Activated CD4-positive, alpha-beta T cell treated with anti-CD3 and anti-CD28 coated beads for 24 hours (primary cell): ENCODE measurements at places on chromosomes 3 and 15.

GRCh38 chr15:90789462-90789861 is 72.3 kb downstream of the BLM start:
- no peak for DNase-seq

- no peak for DNase-seq
These were observed 184.5 kb upstream of the ADAMTS9 start for GRCh38 chr3:64872345-64872744.

DNA sequence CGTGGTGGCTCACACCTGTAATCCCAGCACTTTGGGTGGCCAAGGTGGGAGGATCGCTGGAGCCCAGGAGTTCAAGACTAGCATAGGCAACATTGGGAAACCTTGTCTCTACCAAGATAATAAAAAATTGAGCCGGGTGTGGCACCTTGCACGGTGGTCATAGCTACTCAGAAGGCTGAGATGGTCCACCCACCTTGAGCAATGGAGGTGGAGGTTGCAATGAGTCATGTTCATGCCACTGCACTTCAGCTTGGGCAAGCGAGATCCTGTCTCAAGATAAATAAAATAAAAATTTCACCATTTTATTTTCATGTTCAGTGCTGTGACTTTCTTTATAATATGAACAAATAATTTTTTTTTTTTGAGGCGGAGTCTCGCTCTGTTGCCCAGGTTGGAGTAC is 12.5 kb downstream of the MAPK6 start:
- no peak for DNase-seq

- DNase-seq: no peak
These were observed 19.8 kb upstream of the ARNT2 start for GRCh38 chr15:80384432-80384831.

DNA sequence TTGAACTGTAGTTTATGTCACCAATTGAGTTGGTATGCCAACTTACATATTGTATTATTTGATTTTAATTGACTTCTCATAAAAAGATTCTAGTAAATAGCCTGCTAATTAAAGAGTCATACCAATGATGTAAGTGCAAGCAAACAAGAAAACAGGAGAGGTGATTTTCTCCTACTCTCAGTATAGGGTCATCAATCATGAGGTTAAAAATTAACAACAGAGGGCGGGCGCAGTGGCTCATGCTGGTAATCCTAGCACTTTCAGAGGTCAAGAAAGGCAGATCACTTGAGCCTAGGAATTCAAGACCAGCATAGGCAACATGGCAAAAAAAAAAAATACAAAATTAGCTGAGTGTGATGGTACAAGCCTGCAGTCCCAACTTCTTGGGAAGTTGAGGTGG is 108.7 kb downstream of the MYO9A start:
- DNase-seq: no peak

- no peak for DNase-seq
These were observed 52.8 kb downstream of the CDIN1 start for GRCh38 chr15:36632226-36632625.

DNA sequence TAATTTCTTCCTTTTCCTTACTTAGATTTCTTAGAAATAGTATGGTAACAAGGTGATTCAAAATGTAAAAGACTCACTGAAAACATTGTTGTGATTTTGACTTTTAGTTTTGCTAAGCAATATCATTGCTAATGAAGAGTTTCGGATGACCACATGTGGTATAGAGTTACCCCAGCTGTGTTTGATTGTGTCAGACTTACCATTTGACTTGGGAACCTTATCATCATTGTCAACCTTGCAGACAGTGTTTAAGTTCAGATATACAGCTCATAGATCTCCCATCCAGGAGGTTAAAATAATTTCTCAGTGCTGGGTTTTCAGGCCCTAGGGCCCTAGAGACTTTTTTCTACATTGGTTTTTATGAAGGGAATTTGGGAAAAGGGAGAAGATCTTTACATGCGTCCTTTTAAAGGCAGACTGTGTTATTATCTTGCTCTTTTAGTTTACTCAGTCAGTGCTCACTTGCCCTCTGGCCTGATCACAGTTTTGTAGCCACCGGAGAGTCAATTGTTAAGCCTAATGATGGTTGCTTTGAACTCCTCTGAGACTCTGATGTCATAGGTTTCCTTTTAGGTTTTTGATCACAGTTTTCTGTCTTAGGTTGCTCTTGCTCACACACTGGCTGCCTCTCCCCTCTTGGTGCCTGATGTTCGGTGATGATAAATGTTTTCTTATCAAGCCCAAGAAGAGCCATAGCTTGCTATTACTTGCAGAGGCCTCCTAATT is 133.5 kb upstream of the ZPLD1 start:
- no peak for DNase-seq

DNA sequence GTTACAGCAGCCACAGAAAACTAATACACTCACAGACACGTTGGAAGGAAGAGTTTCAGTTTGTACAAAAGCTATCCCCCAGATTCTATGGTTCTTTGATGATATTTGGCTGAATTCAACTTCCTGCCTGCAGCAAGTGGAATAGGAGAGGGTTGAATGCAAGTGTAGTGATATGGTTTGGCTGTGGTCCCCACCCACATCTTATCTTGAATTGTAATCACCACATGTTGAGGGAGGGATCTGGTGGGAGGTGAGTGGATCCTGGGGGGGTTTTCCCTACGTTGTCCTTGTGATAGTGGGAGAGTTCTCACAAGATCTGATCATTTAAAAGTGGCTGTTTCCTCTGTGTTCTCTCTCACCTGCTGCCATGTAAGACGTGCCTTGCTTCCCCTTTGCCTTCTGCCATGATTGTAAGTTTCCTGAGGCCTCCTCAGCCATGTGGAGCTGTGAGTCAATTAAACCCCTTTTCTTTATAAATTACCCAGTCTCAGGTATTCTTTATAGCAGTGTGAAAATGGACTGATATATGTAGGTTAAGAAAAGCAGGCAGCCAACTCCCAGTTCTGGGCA is 29.8 kb downstream of the NMNAT3 start:
- no peak for DNase-seq

- no peak for DNase-seq
These were observed 43.1 kb upstream of the NMD3 start for GRCh38 chr3:161177991-161178390.

GRCh38 chr3:101849714-101850245 is 466 bp downstream of the NFKBIZ start:
- DNase-seq: peak; percentile 35

GRCh38 chr3:193313061-193313958 is 65.2 kb downstream of the ATP13A5 start:
- no peak for DNase-seq

- DNase-seq: no peak
These were observed 367.7 kb downstream of the CGGBP1 start for GRCh38 chr3:87691109-87691508.

GRCh38 chr15:65333148-65333820 is 28.8 kb downstream of the RNU5B-1 start:
- DNase-seq: no peak

GRCh38 chr3:32240159-32240545 is 1.7 kb downstream of the CMTM8 start:
- peak; percentile 29 for DNase-seq

- DNase-seq: no peak
These were observed 69.3 kb downstream of the MESD start for GRCh38 chr15:80920271-80920699.

DNA sequence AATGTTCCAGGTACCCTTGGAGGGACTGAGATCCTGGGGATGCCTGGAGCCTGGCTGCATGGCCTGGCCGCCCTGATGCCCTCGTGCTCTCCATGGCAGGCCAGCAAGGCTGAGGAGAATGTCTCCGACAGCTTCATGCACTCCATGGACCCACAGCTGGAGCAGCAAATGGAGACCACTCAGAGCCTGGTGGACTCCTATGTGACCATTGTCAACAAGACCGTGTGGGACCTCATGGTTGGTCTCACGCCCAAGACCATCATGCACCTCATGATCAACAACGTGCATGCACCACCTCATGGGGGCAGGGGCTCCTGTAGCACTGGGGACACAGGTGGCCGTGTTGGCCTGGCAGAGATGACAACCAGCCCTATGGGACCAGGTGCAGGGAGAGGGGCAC is 19.7 kb downstream of the GOLGA6A start:
- DNase-seq: no peak

GRCh38 chr3:112742934-112743333 is 102.0 kb upstream of the CCDC80 start:
- DNase-seq: no peak
